ENCODE measurements at places on chromosomes 7 and 10.

- DNase-seq: no peak
Observed at GRCh38 chr10:48672596-48673265, 11.9 kb upstream of the WDFY4 start.

DNA sequence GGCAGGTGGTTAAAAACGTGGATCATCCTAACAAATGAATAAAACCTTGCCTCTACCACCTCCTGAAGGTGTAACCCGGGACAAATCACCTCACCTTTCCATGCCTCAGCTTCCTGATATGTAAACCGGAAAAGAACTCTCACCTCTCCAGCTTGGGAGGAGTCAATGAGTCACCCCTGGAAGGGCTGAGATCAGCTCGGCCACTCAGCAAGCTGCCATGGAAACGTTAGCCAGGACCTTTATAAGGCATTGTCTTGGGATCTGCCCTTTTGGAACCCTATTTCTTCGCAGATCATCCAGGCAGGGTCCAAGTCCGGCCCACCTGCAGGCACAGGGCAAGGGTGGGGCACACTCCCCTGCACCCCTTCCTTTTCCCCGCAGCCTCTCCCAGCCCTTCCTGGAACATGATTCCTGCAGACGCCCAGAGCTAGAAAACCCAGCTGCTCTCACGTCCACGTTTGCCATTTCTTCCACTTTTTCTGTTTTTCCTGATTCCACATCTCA is 81.6 kb upstream of the PFKP start:
- no peak for DNase-seq

GRCh38 chr10:113056441-113057021 is 106.5 kb downstream of the TCF7L2 start:
- no peak for DNase-seq

DNA sequence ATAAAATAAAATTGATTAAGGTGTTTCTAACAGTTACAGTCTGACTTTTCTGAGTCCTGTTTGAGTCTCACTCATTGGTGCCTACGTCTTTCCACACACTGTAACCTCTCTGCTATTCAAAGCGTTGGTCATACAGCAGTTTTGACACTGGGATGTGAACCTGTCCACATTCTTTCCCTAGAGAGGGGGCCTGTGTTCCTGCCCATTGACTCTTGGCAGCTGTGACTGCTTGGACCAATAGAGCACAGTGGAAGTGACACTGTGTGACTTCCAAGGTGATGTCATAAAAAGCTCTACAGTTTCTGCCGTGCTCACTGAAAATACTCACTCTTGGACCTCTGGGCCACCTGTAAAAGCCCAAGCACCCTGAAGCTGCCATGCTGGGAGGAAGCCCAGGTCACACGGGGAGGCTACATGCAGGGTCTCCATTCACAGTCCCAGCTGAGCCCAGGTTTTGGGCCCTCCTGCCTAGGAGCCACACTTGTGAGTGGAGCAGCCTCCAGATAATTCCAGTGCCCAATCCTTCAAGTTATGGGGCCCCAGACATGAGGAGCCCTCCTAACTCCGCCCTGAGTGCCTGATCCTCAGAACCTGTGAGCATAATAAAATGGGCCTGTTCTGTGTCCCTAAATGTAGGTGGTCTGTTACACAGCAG is 704 bp upstream of the ANTXRL start:
- DNase-seq: no peak

- DNase-seq: no peak
Observed at GRCh38 chr7:88668591-88668990, 90.9 kb upstream of the ZNF804B start.
